ENCODE measurements at places on chromosomes 1 and 21.

DNA sequence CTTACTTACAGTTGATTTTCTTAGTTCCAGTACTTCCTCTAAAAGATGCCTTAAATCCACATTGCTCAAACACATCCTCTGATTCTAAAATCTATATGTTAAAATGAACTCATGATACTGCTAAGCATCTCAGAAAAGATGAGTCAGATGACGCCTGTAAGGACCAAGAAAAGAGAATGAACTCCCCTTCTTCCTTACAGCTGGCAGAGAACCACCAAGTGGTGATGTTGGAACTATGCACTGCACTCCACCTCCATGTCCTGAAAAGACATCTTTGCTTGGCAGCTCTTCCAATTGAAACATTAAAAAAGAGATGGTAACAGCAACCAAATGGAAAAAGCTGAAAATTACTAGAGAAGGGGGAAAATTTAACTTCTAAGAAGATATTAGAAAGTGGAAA lies 648.8 kb downstream of the PTPRC start:
- no peak for DNase-seq

- DNase-seq = no peak
These were observed 738.0 kb downstream of the PTPRU start for GRCh38 chr1:29974316-29974724.

GRCh38 chr1:222417264-222417663 lies 130.6 kb downstream of the HHIPL2 start:
- DNase-seq = no peak

GRCh38 chr1:34524783-34525182 lies 230.1 kb upstream of the GJB5 start:
- DNase-seq = no peak

- DNase-seq = no peak
These were observed 392 bp downstream of the GSTM2 start for GRCh38 chr1:109668123-109668775.

GRCh38 chr1:1293263-1294249 lies 13.3 kb downstream of the SCNN1D start:
- no peak for DNase-seq

- DNase-seq = peak; percentile 68
These were observed 148.7 kb downstream of the ZZZ3 start for GRCh38 chr1:77533660-77534305.

- peak; percentile 34 for DNase-seq
These were observed 5.1 kb upstream of the CTSK start for GRCh38 chr1:150813028-150813707.

DNA sequence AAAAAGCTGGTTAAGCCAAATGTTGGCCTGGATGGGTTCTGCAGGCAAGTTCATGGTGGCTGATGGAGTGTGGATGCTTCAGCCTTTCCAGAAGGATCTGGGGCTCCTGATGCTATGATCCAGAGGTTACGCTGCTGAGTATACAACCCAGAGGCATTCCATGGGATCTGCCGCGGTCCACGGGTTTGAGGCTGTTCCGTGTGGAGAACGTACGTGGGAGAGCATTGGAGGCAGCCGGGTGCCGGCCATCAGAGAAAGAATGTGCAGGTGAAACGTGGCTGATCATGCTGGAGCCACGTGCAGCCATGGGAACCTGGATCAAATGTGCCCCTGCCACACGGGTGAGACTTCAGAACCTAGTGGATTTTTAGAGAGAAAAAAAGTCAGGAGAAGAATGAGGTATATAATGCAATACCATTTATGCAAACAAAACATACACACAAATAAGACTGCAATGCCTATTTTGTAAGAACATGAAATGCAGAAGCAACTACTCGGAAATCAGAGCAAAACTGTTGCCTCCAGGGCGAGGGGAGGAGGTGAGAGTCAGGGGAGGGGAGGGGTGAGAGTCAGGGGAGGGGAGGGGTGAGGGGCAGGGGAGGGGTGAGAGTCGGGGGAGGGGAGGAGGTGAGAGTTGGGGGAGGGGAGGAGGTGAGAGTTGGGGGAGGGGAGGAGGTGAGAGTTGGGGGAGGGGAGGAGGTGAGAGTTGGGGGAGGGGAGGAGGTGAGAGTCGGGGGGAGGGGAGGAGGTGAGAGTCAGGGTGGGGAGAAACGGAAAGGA lies 116.5 kb upstream of the C1orf174 start:
- DNase-seq = no peak

GRCh38 chr1:155073377-155074242 lies 5.0 kb upstream of the EFNA3 start:
- DNase-seq = no peak

DNA sequence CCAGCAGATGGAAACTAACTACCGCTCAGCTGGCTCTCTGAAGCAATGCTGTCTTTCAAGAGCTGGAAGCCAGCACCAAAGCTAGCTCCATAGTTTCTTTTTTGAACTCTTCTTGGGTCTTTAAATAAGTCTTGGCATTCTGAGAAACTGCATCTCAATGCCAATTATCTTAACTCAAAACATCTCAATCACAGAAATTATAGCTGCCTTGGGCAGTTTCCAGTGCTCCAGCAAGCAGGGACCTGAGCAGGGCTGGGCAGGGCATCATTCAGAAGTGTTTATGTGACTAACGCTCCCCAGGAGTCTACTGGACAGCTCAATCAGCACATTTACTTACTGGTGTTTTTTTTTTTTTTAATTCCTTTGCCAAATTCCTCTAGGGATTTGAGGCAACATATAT lies 18.3 kb upstream of the PADI4 start:
- DNase-seq = no peak

- DNase-seq = no peak
These were observed 209.0 kb upstream of the HOOK1 start for GRCh38 chr1:59605761-59606160.

GRCh38 chr1:94803517-94804441 lies 16.4 kb upstream of the SLC44A3 start:
- DNase-seq = no peak

DNA sequence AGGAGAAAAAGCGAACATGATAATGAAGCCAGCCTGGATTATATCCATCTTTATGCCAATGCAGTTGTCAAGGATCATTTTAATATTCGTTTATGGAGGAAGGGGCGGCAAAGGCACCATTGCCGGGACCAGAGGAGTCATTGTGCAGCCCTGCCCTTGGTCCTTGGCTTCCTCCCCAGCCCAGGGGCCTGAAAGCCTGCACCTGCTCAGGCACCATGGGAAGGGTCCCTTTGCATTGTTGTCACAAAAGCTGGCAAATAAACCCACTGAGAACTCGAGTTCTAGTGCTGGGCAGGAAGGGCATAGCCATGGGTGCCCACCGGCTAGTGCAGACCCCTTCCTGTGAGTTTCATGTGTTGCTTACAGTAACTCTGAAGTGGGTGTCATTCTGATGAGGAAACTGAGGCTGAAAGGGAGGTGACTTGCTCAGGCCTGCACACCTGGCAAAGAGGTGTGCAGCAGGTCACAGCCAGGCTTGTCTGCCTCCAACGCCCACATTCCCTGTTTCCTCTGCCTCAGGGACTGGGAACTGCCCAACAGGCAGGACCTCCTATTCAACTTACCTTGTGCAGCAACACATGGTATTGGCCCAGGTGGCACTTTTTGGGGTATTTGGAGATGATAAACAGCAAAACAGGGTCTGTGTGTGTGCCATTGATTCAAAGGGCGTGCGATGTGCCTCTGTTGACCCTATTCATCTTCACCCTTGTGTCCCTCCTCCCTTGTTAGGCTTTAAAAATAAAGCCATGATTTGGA lies 84.6 kb downstream of the MAN1C1 start:
- no peak for DNase-seq

- DNase-seq = no peak
These were observed 22.1 kb downstream of the HSPG2 start for GRCh38 chr1:21914880-21915640.

GRCh38 chr1:167430134-167430848 lies 88.0 kb downstream of the CD247 start:
- DNase-seq = no peak

DNA sequence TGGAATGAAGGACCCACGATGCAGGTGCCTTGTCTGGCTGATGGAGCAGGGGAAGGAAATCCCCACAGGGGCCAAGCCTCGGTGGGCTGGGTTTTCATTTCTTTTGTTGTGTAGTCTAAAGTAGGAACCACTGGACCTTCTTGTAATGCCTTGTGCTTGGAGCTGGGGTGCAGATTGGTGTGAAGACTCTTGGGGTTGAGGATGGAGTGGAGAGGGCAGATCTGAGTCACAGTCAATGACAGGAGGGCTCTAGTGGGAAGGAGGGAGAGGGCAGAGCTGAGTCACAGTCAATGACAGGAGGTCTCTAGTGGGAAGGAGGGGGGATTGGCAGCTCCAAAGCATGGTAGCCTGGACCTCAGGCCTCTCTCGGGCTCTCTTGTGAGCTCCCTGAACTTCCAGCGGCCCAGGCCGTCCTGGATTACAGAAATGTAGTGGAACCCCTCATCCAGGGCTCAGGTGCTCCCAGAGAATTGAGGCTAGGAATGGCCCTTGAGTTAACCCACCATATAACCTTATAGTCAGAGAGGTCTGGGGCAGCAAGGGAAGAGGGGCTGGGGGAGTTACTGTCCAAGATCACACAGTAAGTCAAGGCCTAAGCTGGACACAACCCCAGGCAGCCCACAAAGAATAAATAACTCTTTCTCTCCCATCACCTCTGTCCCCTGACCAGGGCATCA lies 313.8 kb downstream of the MATN1 start:
- no peak for DNase-seq

- DNase-seq = no peak
These were observed 19.1 kb upstream of the LRRC3 start for GRCh38 chr21:44436111-44436611.

GRCh38 chr1:10322821-10323220 lies 76.0 kb upstream of the PGD start:
- no peak for DNase-seq

DNA sequence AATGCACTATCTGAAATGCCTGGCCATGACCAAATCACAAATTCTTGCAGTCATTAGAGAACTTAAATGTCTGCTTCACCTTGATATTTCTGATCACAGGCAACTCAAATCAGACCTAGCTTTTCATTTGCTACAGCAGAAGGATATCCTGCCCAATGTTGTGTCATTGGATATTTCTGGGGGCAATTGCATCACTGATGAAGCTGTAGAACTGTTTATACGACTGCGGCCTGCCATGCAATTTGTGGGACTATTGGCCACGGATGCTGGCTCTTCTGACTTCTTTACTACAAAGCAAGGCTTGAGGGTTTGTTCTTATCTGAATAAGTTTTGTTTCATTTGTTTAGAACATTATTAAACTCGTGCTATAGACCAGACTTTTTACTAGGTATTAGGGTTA lies 14.9 kb downstream of the ZYG11A start:
- DNase-seq = no peak

GRCh38 chr1:26938004-26938658 lies 16.6 kb downstream of the NUDC start:
- DNase-seq = no peak

- no peak for DNase-seq
These were observed 22.9 kb downstream of the ANGPTL7 start for GRCh38 chr1:11211925-11212587.

- no peak for DNase-seq
These were observed 97.2 kb downstream of the SIM2 start for GRCh38 chr21:36796070-36796469.

DNA sequence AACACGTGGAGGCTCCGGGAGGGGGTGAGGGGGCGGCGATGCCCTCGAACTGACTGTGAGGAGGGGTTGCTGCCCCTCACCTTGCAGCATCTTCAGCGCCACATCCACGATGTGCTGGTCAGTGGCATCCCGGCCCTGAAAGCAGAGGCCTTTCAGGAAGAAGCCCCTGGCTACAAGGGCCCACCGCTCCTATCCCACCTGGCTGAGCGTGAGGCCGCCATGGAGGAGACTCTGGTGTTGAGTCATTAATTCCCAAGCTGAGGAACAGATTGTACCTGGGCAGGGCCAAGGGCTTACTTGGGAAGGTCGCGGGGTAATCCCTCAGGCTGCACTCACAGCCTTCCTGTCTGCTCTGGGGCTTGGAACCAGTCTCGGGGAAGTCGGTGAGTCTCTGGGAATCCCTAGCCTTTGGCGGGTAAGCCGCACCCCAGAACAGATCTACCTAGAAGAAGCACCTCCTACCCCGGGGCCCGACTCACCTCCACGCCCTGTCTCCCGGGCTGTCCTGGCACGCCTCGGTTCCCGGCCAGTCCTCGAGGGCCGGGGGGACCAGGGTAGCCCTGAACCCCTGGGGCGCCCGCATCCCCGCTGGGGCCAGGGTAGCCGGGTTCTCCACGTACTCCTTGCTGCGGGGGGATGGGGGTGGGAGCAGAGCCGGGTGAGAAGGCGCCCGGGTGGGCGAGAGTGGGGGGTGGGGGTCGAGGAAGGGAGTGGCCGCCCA lies 13.9 kb downstream of the COL9A2 start:
- no peak for DNase-seq

GRCh38 chr1:228144993-228145343 lies 4.8 kb upstream of the GJC2 start:
- no peak for DNase-seq

GRCh38 chr21:38956856-38957571 lies 151.3 kb downstream of the ETS2 start:
- DNase-seq = no peak

DNA sequence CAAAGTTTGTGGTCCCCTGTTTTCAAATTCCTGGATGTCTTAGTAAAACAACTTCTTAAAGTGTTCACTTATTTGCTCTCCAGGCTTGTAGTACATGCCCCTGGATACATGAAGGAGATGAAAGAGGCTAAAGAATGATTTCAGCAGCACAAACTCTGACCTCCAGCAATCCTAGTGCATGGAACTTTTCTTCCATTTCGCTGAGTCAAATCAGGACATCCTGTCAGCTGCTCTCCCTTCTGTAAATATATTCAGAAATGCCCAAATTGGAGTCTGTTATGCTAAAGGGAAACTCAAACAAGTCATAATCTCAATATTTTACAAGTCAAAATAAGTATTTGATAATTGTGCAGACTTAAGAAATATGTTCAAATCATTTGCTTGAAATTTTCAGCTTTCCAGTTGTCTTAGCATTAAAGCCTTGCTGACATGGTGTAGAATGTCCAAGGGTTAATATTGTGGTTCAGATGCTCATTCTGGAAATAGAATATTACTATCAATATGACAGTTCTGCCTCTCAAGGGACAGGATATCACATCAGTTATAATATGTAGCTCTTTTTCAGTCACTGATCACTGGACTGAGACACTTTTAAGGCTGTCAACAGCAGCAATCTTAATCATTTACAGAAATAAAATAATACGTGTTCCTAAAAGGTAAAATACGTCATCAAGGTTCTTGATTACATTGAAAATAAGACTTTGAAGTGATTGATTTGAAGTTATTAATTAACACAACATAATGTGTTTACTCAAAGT lies 1157.3 kb downstream of the PLA2G4A start:
- DNase-seq = no peak

All from CD4-positive, alpha-beta T cell treated with Interleukin-12 subunit alpha and Interleukin-12 subunit beta, for 1 hour (primary cell).